ENCODE measurements at places on chromosomes 12 and 14.
A peak's percentile ranks its signal among the peaks of the same experiment; 100 is the strongest.

DNA sequence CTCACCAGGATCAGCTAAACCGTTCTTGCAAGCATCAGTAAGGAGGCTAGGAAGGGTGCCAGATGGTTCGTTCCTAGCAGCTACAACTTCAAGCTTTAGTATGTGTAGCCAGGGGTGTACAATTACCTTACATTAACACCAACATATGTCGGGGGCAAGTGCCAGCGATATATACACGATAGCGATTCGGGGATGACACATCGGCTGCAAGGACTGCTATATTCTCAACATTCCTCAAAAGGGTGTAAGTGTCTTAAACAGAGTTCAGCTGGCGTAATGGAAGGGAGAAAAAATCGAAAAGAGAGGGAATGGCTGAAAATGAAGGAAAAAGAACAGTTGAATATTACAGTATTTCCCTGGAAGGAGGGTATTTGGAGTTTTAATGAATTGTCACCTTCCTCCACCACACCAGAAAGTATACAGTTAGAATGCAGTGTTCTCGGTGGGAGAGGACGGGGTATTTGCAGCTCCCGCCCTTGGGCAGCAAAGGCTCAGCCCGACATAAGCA is 545 bp downstream of the LIMA1 start:
- DNase-seq = no peak

- peak; percentile 25 for DNase-seq
Observed at GRCh38 chr14:61469781-61470180, 148.4 kb downstream of the PRKCH start.

- DNase-seq = no peak
Observed at GRCh38 chr14:100667656-100668055, 59.0 kb upstream of the DLK1 start.

DNA sequence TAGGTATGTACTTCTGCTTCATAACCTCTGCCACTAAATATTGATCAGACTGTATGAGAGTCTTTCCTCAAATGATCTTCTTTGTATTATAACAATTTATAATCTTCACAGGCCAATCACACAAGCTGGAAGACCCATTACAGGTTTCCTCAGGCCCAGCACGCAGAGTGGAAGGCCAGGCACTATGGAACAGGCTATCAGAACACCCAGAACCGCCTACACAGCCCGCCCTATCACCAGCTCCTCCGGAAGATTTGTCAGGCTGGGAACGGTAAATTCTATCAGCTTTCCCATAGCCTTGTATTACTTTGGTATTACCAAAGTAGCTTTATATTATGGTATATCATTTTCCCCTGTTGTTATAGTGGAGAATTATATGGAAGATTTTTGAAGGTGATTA is 16.5 kb downstream of the TTC8 start:
- DNase-seq = no peak

DNA sequence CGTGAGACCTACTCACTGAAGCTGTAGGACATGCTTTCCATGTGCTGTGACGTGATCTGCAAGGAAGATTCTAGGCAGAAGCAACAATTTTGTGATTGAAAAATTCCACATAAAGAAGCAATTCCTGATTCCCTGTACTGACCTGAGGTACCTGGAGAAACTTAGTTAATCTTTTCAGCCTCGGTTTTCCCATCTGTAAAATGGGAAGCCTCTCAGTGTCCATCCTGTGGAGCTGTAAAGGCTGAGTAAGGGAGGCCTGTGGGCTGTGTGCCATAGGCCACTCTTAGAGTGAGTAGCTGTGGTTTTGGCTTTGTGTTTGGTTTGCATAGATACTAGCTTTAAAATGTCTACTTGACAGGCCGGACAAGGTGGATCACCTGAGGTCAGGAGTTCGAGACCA is 50.7 kb downstream of the SFSWAP start:
- DNase-seq = no peak

DNA sequence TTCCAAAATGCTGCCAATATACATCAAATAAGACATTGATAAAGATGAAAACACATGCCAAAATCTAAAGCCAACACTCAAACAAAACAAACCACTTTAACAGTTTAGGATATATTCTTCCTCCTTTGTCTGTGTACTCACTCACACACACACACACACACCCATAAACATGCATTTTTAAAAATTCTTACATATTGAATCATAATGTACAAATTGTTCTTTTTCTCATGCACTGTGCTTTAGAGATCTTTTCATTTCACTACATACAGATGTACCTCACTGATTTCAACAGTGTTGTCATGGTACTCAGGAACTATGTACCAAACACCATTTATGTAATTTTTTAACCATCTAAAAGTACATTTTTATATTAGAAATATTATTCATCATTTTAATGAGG is 9.5 kb upstream of the RERG start:
- no peak for DNase-seq

DNA sequence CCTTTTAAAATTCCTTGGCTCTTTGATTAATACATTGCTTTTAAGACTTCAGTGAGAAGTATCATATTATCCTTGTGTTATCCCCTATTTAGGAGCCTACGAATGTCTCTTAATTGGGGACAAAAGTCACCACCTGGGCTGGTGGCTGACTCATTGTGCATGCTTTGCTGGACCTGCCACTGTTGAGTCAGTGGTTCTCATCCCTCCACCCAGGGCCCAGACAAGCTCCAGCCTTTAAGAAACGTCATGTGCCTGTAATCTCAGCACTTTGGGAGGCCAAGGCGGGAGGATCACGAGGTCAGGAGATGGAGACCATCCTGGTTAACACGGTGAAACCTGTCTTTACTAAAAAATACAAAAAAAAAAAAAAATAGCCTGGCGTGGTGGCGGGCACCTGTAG is 57.9 kb downstream of the OTX2 start:
- DNase-seq = no peak

DNA sequence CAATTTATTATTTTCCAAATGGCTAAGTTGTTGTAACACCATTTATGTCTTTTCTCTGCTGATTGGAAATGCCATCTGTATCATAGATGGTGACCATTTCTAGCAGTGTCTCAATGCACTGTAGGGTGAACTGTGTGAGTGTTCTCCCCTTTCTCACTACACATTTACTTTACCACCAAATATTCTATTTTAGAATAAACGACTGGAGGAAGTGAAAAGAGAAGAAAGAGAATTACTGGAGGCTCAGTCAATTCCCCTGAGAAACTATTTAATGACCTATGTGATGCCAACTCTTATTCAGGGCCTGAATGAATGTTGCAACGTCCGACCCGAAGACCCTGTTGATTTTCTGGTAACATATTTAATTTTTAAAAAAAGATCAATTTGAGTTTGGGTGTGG is 15.5 kb upstream of the PAPOLA start:
- DNase-seq = no peak

DNA sequence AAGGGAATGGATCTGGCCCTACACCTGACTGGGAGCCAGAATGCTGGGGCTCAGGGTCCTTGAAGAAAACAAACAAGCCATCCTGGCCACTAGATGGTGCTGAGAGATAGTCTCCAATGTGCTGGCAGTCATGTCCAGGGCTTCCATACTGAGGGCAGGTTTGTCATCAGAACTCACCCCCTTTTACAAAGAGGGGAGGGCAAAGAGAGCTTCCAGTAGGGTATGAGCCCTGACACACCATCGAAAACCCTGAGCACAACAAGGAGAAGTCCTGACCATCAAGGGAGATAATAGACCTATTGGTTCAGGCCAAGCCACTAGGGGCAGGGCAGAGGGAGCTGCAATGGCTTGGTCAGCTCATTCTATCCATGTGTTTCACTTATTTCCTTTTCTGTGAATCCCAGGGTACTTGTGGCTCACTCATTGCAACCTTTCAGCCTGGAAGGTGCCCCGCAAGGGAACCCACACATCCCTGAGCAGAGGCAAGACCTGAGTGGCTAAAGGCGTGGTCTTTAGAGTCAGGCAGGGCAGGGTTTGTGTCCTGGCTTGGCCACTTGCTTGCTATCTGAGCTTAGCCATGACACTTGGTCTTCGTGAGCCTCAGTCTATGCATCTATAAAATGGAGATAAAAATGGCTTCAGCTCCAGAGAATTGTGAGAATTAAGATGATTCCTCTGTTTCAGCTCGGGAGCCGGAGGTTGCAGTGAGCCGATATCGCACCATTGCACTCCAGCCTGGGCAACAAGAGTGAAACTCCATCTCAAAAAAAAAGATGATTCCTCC is 6.2 kb upstream of the PLEKHH1 start:
- peak; percentile 71 for DNase-seq
